NCI-H187 (cell line): ENCODE measurements at places on chromosomes 5 and 9.

DNA sequence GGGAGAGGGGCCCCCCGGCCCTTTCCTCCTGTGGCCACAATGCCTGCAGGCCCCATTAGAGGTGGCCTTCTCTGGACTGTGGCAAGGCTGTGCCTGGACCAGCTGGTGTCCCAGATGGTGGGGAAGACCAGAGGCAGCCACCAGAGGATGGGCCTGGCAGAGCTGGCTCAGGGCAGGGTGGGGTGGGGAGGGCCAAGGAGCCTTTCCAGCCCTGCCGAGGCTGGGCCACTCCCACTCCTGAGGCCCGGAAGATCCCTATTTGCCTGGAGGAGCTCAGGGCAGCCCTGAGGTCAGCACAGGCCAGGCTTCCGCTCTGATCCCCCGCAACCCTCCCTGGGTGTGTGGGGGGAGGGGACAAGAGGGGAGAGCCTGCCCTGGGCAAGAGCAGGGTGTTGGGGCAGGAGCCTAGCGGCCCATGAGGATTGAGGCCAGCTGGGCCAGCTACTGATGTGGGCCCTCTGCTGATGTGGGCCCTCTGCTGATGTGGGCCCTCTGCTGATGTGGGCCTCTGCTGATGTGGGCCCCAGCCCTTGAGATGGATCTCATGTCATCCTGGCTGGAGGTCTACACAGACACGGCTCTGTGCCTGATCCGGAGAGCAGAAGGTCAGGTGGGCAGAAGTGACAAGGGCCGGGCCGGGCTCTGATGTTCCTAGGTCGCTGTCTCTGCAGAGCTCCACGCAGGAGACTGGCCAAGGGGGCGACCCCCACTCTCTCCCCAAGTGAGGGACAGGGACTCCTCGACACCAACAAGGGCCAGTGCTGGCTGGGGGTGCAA lies 6.0 kb downstream of the MRPS2 start:
- DNase-seq = no peak

GRCh38 chr5:148937239-148937638 lies 110.8 kb downstream of the ADRB2 start:
- DNase-seq = no peak

DNA sequence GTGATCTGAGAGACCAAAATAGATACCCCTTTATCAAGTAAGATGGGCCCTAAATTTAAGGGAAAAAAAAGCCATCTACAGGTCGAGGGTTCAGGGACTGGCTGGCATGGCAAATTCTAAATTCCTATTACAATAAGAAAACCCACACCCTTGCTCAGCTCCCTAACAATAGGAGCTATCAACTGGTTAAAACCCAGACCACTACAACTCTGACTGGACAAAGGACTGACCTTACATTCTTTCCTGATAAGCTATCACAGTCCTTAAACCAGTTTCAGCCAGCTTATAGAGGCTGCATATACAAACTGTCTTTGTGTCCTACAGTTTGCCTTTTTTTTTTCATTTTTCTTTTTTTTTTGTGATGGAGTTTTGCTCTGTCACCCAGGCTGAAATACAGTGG lies 803.6 kb downstream of the NR2F1-AS1 start:
- no peak for DNase-seq

DNA sequence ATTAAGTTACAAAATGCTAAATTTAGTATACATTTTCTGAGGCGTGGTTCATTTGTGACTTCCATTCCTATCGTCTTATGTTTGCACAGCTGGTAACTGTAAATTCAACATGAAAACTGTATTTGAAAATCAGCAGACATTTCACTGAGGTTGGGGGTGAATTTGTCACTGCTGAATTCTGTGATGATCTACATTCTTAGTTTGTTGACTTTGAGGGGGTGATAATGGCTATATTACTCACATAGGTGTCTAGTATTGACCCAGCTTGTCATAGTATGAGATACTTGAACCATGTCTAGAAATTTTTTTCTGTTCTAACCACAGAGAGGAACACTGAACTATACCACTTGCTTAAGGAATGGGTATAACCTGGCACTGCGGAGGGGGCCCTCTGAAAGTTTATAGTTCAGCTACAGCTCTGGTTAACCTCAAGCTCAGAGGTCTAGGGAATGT lies 313.3 kb downstream of the PIK3R1 start:
- no peak for DNase-seq

GRCh38 chr5:138975098-138975847 lies 100.1 kb upstream of the LRRTM2 start:
- peak; percentile 37 for DNase-seq

GRCh38 chr5:116402235-116402634 lies 172.4 kb downstream of the SEMA6A start:
- DNase-seq = no peak

DNA sequence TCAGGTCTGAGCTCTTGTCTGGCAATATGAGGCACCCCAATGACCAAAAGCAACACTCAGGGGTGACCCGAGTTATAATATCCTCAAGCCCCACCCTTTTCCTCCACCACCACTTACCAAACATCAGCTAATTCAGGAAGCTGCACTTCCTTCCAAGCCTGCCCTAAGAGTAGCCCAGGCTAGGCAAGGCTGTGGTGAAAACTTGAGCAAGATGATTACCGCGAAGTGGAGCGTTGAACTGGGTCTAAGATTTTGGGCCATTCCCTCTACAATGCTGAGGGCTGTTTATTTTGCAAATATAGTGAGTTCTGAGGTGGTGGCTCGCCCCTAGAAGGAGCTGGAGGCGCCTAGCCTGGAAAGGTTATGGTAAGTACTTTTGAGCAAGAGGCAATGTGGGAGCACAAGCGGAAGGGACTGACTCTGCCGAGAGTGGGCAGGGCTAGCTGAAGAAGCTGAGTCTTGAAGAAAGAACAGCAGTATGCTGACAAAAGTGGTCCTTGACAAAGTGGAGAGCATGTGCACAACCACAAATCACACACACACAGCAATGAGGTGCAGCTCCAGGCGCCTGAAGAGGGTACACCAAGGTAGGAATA lies at the start of gene HK3:
TSS of gene HK3 (minus strand) at position 51 of the 596 bp plus-strand sequence. CDS start 3,187 bp downstream, outside the sequence.
- DNase-seq = no peak

- DNase-seq = peak; percentile 7
Measured at GRCh38 chr5:62143268-62144229, 162.5 kb upstream of the KIF2A start.

DNA sequence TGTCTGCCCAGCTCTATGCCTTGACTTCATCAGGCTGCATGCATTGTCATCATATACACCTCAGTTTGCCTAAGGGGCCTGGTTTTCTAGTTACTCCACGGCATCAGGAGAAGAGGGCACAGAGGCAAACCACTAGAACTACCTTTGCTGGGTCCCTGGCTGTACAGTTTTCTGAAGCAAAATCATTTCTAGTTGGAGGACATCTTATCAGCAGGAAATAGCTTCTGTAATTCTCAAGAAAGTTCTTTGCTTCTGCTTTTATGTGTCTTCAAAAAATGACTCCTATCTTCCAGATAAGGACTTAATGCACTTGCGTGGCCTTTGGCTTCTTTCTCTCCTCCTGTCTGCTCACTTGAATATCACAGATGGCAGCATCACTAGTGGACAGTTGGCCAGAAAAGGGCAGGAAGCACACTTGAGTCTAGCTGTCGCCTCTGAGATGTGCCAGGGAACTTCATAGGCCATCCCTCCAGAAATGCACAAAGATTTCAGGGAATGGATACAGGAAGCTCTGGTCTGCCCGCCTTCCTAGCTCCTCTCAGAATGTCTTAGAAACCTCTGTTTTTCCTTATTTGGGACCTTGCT lies 22.4 kb upstream of the LTC4S start:
- no peak for DNase-seq

DNA sequence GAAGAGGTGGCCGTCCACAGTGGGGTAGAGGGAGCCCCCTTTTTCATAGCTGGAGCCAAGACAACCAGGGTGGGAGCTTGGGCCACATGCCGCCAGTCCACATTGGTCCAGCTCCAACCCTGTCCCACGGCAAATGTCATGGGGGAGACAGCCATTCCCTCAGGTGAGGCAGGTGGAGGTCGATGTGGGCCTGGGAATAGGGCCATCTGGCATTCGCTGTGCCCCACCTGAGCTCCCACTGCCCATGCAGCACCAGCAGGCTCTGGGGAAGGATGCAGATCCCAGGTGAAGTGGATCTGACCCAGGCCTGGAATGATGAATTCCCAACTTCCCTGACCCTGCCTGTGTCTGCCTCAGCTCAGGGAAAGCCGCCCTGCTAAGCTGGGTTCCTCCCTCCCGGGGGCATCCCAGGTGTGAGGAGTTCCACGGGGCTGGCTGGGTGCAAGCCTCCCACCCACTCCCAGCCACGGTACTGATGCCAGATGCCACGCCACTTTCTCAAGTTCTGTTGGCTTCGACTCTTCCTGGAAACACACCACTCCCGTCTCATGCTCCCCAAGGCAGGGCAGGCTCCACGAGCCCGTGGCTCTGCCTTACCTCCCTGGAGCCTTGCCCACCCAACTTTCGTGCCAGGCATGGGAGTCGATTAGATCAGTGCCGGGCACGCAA lies 25.2 kb upstream of the FCN2 start:
- DNase-seq = no peak

DNA sequence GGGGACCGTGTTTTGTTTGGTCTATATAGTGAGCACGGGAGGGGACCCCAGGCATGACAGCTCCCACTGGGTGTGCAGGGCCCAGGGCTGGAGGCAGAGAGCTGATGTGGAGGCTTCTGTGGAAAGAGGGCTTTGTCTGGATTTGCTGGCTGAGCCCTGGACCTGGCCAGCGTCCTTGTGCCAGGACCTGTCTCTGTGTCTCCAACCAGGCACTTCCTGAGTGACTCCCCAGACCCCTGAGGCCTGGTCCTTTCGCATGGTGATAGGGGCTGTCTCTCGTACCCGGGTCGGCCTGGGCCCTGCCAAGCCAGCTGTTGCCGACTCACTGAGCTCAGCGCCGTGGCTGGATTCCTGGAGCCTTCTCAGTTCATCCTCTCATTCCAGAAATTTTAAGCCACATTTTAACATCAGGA lies 77.6 kb downstream of the ADAMTS2 start:
- no peak for DNase-seq

- DNase-seq = no peak
Measured at GRCh38 chr5:152083231-152083630, 158.6 kb upstream of the GLRA1 start.

- no peak for DNase-seq
Measured at GRCh38 chr9:82271106-82271561, 282.6 kb downstream of the SPATA31D1 start.

DNA sequence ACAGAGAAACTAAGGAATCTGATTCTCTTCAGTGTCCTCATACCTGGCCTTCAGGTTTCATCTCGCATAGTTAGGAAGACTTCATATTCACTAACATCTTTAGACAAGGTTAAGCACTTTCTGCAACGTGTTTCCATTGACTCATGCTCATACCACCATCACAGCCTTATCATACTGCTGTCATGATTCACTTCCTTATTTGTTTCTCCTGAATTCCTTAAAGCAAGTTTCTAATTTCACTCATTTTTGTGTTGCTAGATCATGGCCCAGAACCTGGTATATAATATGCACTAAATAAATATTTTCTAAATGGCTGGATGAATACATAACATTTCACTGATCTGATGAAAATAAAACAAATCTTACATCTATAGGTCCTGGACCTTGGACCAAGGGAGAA lies 472.9 kb downstream of the PRELID2 start:
- no peak for DNase-seq

DNA sequence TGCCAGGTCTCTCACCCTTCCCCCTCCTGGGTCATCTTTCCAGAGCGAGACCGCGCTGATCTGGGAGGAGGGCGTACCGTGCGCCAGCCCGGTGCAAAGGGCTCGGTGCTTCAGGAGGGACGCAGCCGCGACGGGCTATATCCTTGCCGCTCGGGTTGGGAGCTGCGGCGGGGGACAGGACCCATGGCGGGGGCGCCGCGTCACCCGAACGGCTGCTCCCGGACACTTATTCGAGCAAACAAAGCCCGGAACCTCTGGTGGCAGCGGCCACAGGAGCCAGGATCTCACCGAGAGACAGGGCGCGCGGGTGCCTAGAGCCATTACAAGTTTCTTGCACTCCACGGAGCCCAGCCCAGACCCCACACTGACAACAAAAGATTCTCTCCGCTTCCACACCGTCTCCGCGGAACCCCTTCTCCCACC lies 1.3 kb downstream of the SEMA6A start:
- no peak for DNase-seq

GRCh38 chr9:77707383-77708063 lies 59.4 kb upstream of the GNA14 start:
- DNase-seq = no peak

GRCh38 chr9:132446887-132447286 lies 36.9 kb downstream of the CFAP77 start:
- no peak for DNase-seq

DNA sequence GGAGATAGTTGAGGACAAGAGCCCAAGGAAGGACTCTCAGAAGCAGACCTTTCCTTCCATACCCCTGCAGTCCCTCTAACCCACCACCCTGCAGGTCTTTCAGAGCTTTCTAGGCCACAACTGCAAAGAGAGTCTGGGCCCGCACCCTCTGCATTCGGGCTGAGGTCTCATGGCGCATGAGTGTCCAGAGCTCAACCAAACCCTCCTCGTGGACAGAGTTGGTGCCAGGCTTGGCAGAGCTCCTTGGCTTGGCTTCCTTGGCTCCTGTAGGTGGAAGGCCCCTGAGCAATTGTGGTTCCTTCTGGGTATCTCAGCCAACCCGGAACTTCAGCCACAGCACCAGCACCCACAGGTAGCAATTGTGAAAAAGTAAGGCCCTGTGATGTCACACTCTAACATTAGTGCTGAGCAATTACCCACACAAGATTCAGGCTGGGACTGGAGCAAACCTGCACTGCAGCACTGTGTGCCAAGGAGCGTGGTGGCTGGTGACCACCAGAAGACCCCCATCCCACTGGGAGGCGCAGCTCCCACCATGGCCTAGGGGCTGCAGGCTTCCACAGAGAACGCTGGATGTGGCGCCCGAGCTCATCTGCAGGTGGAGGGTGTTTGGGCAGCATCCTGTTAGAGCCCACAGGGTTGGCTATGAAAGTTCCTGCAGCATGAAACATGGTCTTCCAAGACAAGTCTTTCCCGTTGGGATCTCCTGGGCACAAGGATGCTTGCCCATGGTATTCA lies 38.8 kb downstream of the FOXI1 start:
- DNase-seq = no peak

DNA sequence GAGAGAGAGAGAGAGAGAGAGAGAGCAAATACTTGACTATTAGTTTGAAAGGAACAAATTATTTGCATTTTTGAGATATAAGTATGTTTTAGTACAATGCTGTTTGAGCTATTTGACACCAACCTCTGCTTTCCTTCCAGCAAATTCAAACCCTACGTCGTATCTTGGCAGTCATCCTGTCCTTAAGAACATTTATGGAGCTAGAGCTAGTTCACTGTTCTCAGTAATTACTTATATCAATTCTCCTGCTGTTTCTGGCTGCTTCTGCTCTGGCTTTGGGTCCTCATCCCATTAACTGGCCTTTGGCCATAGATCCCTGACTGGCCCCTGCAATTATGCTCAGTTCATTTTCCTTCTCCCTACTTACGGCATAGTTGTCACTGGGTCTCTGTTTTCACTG lies 19.9 kb upstream of the ERAP2 start:
- DNase-seq = no peak

GRCh38 chr5:113514289-113514635 lies 768 bp downstream of the YTHDC2 start:
- no peak for DNase-seq

DNA sequence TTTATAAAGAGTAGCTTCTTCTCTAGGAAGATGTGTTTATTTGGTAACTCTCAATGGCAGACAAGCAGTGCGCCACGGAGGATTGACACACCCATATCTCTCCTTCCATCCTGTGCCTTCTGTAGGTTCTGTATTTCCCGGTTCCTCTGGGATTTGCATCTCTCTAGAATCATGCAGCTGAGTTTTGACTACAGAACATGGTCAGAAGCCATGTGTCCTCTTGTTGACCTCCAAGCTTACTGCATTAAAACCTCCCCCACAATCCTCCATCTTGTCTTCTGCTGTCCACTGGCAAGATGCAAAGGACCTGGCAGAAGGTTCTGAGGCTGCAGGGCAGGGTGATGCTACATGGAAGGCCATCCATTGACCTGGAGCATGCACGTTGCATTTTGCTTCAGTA lies 482.0 kb downstream of the DMRT2 start:
- no peak for DNase-seq
